ENCODE measurements at places on chromosomes 2 and 18.

DNA sequence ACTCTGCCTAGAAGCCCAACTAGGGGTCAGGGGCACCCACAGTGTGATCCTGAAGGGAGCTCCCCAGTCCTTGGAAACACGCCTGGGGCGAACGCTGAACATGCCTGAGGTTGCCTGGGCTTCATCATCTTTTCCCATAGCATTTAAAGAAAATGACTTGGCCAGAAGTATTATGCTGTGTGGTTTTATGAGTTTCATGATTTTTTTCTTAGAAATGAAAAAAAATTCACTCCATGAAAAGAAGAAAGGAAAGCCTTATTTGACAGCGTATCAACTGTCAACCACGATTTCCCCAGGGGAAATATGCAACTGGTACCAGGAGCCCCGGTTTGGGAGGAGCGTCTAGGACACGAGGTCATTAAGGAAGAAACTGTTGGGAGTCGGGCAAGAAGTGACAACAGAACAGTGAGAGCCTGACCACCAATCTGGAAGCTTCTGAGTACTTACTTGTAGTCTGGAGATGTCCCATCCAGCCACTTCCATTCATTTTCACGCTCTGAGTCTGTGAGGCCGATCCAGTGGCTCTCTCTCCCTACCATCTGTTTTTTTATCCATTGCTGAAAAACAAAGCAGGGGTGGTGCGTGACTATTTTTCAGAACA is 63.5 kb upstream of the THOC1 start:
- DNase-seq = no peak

DNA sequence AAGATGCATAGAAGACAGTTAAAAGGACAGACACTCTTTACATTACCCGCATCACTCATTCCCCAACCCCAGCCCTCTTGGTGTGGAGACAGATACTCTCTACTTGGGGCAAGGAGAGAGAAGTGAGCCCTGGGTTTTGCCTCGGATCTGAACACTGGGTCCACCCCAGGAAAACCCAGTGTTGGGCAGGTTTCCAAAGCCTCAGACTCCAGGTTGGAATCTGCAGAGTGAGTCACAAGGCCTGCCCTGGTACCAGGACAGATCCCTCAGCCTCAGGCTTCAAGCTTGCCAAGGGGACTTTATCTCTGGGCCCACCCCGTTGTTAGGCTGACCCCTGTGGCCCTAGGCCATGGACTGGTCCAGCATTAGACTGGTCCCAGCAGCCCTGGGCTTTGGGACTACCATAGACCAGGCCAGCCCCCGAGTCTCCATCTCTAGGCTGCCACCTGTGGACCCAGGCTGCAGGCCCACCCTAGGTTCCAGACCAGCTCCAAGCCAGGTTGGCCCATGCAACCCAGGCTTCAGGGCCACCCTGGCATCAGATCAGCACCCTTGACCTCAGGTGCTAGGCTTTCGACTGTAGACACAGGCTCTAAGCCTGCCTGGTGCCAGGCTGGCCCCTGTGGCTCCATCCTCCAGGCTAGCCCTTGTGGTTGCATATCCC is 112.8 kb downstream of the GULP1 start:
- DNase-seq = no peak

GRCh38 chr2:156675896-156676295 is 239.7 kb downstream of the GPD2 start:
- no peak for DNase-seq

GRCh38 chr18:33116376-33116775 is 324.1 kb downstream of the CCDC178 start:
- no peak for DNase-seq

DNA sequence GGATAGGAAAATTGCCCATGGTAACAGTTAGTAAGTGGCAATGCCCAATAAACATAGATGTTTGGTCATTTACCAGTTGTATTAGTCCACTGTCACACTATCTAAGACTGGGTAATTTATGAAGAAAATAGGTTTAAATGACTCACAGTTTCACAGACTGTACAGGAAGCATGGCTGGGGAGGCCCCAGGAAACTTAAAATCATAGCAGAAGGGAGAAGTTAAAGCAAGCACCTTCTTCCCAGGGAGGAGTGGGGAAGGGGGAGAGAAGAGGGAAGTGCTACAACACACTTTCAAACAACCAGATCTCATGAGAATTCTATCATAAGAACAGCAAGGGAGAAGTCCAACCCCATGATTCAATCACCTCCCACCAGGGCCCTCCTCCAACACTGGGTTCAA is 23.4 kb downstream of the NR4A2 start:
- no peak for DNase-seq

GRCh38 chr2:191839918-191840804 is 6.7 kb downstream of the CAVIN2 start:
- DNase-seq = no peak

GRCh38 chr2:170930991-170931266 is 1.9 kb downstream of the GORASP2 start:
- no peak for DNase-seq

DNA sequence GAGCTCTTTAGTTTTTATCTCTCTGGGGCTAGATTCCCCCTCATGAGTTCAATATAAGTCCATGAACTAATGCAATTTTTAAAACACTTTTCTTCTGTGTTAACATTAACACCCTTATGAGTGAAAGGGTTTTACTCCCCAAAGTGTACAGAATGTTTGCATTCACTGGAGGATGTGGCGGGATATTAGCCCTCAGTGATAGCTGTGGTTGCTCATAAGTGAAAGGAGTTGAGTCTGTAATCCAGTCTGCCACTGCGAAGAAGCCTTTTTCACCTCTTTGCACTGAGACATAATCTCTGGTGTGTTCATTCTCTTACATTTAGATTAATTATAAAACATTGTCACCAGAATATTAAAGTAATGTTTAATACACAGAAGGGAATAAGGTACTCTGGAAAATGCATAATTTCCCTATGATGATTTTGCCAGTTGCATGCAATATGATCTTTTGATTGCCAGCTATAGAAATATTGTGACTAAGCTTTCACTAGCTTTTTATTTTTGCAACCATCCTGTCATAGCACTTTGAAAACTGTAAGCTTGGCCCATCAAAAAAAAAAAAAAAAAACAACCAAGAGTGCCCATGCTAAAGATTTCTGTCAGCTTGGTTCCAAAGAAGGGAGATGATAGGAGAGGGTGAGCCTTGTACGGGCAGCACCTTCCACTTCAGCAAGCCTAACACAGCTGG is 113.2 kb downstream of the BCL11A start:
- no peak for DNase-seq

- peak; percentile 9 for DNase-seq
Observed at GRCh38 chr2:178403671-178404306, 47.2 kb downstream of the PRKRA start.

DNA sequence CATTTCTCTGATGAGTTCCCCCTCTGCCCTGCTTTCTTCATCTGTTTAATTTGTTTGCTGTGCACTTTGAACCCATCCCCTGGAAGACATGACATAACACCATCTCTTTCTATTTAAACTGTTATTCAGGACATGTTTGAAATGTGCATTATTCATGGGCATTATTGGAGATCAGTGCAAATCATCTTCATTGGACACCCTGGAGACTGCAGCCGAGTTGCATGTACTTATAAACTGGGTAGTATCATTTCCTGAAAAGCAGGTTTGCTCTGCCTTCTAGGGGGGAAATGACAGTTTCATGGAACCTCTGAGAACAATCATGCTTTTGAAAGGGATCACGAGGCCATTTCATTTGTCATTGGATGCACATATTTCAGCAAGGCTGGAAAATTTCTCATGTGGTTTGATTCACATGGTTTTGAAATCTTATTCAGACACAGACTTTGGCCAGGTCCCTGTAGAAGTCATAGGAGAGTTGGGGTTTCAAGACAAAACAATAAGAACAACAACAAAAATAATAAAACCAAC is 462.8 kb upstream of the MEX3C start:
- no peak for DNase-seq

- DNase-seq = no peak
Observed at GRCh38 chr18:76392349-76392748, 102.7 kb downstream of the ZNF516 start.

DNA sequence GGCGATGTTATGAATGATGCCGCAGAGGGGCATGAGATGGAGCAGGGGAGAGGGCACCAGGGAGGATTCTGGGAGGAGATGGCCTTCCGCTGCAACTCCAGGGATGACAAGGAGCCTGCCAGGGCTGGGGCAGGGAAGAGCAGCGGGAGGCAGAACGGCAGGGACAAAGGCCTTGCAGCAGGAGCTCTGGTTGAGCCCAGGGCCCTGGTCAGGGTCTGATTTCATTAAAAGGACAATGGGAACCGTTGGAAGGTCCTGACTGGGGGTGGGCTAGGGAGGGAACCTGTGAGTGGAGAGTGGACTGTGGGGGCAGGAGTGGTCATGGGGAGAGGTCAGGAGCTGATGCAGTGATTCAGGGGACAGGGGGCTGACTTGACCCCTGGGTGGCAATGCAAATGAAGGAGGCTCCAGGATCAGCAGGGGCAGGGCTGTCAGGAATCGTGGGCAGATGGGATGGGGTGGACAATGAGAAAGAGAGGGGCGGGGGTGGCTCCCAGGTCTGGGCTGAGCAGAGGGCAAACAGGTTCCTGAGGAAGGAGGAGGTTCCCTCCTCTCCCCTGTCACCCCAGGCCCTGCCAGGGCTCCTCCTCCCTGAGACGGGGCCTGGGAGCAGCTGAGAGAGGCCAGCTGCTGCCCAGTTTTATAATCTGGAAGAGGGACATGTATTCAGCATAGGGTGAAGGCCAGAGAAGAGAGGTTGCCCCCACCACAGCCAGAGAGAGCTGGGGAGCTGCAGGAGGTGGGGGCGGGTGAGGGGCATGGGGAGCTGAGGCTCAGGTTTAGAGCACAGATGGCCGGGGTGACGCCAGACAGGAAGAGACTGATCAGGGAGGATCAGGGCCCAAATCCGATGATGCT is 7.3 kb upstream of the DUSP2 start:
- DNase-seq = no peak

- DNase-seq = no peak
Observed at GRCh38 chr2:223970343-223971128, 13.3 kb downstream of the MRPL44 start.

DNA sequence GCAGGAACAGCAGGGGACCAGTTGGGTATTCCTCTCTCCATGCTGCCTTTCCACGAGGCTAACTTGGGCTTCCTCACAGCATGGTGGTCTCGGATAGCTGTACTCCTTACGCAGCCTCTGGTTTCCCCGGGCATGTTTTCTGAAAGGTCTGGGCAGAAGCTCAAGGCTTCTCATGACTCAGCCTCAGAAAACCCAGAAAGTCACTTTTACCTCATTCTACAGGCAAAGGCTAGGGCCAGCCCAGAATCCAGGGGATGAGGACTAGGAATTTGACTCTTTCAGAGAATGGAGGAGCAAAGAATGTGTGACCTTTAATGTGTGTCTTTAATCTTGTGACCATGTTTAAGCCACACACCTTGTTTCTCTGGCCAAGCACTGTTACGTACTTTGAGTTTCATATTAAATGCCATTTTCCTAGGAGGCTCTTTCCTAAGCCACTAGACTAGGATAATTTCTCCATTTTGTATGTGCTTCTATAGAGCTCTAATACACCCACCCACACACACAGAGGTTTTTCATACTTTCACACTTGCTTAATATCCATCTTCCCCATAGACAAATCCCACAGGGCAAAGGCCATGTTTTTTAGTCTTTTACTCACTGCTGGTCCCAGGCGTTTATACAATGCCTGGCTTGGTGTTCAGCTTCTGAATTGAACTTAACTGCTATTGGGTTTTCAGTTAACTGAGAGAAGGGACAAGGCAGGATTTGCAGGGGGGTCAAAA is 77.3 kb downstream of the LONRF2 start:
- DNase-seq = peak; percentile 45

GRCh38 chr2:237307474-237307873 is 106.5 kb downstream of the COL6A3 start:
- no peak for DNase-seq

DNA sequence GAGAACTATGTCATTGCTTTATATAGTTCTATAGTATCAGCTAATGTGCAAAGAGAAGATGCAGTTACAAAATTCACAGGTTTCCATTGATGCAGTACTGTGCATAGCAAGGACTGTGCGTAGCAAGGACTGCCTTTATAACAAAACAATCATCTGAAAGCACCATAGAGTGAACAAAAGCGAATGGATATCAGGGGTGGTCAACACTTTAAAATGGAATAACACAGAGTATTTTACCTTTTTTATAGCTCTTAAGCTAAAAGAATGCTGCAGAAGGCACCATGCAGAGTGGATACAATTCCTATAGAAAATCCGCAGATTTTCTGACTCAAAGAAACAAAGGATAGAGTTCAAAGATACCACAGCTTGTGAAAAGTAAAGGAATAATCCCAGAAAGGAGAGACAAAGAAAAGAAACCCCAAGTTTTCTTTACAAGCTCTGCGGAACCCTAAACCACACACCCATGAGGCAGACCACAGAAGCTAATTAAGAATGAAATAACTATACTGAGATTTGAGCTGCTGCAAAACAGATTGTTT is 229.9 kb upstream of the DTNA start:
- no peak for DNase-seq

GRCh38 chr2:188024811-188025210 is 266.9 kb upstream of the GULP1 start:
- no peak for DNase-seq

- DNase-seq = no peak
Observed at GRCh38 chr2:101829429-101829828, 131.9 kb downstream of the MAP4K4 start.

GRCh38 chr2:187429989-187430388 is 18.1 kb downstream of the CALCRL start:
- DNase-seq = peak; percentile 51

GRCh38 chr18:79336556-79337142 is 59.1 kb upstream of the NFATC1 start:
- DNase-seq = no peak

- no peak for DNase-seq
Observed at GRCh38 chr2:204081487-204082425, 145.2 kb downstream of the ICOS start.

DNA sequence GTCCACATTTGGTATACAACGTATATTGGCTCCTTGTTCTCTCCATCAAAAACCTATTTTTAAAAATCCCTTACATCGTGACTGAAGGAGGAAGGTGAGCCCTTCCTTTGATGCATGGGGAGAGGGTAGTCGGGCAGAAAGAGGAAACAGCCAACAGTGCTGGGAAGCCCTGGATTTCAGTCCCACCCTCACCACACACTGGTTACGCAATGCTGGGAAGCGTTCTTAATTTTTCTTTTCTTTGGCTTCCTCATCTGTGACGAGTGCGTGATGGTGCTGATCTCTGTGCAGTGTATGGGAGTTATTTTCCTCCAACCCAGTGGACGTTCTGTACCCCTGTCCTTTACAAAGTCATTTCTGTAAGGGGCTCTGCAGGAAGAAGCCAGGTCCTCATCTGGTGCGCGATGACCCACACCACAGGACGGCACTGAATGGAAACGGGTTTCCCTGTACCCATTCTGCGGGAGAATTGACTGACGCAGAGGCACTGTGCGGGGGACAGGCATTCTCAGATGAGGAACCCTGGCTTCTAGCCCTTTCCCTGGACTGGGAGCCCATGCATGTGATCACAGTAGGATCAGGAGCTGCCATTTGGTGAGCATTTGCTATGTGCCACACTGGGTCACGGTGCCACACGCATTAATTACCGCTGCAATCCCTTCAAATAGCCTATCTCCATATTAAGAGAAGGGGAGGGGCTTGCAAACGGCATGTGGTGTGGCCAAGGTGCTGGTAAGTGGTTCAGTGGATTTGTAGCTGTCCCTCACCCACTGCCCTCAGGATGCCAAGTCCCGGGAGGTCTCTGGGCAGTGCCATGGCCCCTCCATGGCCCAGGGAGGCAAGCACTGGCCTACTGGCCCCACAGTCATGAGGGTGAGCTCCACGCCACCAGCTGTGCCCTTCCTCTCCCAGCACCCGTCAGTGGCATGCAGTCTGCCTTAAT is 4.3 kb downstream of the COLEC11 start:
- peak; percentile 5 for DNase-seq

- no peak for DNase-seq
Observed at GRCh38 chr18:1047406-1047805, 142.7 kb downstream of the ADCYAP1 start.
